ENCODE measurements at places on chromosomes 4 and X. TPM values are rescaled to one million over a fixed set of nuclear protein-coding genes. Genes with fewer than 3 reads are reported as not detected.

- H3K27me3 ChIP-seq, result no peaks in the 10 kb centered on the region
- H3K4me1 ChIP-seq, result no peaks in the 10 kb centered on the region
- no peak overlapping the region for H3K4me3 ChIP-seq
- no peak overlapping the region for H3K27ac ChIP-seq
- no peak for DNase-seq
- H3K36me3 ChIP-seq, result no peaks in the 10 kb centered on the region
These were observed 208.4 kb downstream of the ANTXR2 start for GRCh38 chr4:79864500-79865200.

The FAM9B gene
- not detected for total RNA-seq

- H3K4me3 ChIP-seq, result no peak overlapping the region
- no peak overlapping the region for H3K27ac ChIP-seq
- H3K27me3 ChIP-seq, result no peaks in the 10 kb centered on the region
- H3K36me3 ChIP-seq, result no peaks in the 10 kb centered on the region
These were observed 3.6 kb downstream of the ART3 start for GRCh38 chr4:76078033-76078613.

The CT45A5 gene
- total RNA-seq, result not detected

The MTNR1A gene
- total RNA-seq, result not detected

- no peak overlapping the region for H3K27ac ChIP-seq
- DNase-seq, result no peak
- no peak overlapping the region for H3K4me3 ChIP-seq
These were observed 341.8 kb downstream of the MAGEB5 start for GRCh38 chrX:26557691-26558321.

GRCh38 chr4:129189630-129190029 is 93.7 kb downstream of the C4orf33 start:
- H3K4me3 ChIP-seq, result no peak overlapping the region
- H3K4me1 ChIP-seq, result no peaks in the 10 kb centered on the region

The MAB21L2 gene
- total RNA-seq, result not detected

The UCHL1 gene
- total RNA-seq, result not detected

- H3K4me3 ChIP-seq, result no peak overlapping the region
- no peaks in the 10 kb centered on the region for H3K4me1 ChIP-seq
These were observed 35.6 kb upstream of the DCAF8L1 start for GRCh38 chrX:28016823-28017222.

- DNase-seq, result no peak
- no peaks in the 10 kb centered on the region for H3K27me3 ChIP-seq
- H3K4me3 ChIP-seq, result no peak overlapping the region
- H3K27ac ChIP-seq, result no peak overlapping the region
- H3K4me1 ChIP-seq, result peaks cover 26% of the 10 kb centered on the region
These were observed 82.4 kb upstream of the FAM9C start for GRCh38 chrX:13126775-13127174.

The DMD gene
- total RNA-seq, result 0.47 TPM

GRCh38 chr4:168486912-168487281 is 6.6 kb upstream of the DDX60L start:
- DNase-seq, result no peak
- no peaks in the 10 kb centered on the region for H3K36me3 ChIP-seq
- H3K4me3 ChIP-seq, result no peak overlapping the region
- H3K27ac ChIP-seq, result no peak overlapping the region

All from CD4-positive, alpha-beta T cell (primary cell).